ENCODE measurements at places on chromosomes 1 and 21.

- peak; percentile 16 for DNase-seq
Measured at GRCh38 chr1:61241411-61241838, 159.1 kb downstream of the NFIA start.

DNA sequence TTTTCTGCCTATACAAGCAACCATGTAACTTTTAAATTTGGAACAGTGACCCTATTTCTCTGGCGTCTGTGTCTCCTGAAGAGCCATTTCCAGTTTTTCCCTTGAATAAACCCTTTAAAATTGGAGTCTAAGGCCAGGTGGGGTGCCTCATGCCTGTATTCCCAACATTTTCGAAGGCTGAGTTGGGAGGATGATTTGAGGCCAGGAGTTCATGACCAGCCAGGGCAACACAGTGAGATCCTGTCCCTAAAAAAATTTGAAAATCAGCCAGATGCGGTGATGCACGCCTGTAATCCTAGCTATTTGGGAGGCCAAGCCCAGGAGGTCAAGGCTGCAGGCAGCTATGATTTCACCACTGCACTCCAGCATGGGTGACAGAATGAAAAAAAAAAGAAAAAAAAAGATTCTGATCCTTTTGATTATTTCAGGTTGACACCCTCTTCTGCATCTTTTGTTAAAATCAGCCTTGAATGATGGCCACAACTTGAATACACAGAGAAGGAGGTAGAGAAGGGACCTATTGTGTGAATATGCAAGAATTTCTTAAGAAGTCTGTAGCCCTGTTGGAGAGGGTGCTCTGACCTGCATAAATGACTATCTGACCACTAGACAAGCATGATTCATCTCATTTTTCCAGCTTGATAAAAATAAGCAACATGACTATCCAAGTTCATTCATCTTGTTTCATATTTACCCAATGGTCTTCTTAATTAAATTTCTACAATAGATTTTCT is 40.2 kb upstream of the PARP1 start:
- no peak for DNase-seq

GRCh38 chr1:26820784-26821269 is 5.7 kb upstream of the ZDHHC18 start:
- DNase-seq = no peak

DNA sequence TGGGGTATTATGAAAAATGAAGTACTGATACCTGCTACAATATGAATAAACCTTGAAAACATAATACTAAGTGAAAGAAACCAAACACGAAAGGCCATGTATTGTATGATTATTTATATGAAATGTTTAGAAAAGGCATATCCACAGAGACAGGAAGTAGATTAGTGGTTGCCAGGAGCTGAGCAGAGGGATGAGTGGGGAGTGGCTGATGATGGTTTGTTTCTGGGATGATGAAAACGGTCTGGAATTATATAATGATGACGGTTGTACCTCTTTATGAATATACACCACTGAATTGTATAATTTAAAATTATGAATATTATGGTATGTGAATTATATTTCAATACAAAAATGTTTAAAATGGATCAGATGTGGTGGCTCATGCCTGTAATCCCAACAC is 63.8 kb upstream of the MPC2 start:
- DNase-seq = no peak
